Esophagus mucosa (tissue), 1 donor: ENCODE measurements at places on chromosomes 16 and 17.

DNA sequence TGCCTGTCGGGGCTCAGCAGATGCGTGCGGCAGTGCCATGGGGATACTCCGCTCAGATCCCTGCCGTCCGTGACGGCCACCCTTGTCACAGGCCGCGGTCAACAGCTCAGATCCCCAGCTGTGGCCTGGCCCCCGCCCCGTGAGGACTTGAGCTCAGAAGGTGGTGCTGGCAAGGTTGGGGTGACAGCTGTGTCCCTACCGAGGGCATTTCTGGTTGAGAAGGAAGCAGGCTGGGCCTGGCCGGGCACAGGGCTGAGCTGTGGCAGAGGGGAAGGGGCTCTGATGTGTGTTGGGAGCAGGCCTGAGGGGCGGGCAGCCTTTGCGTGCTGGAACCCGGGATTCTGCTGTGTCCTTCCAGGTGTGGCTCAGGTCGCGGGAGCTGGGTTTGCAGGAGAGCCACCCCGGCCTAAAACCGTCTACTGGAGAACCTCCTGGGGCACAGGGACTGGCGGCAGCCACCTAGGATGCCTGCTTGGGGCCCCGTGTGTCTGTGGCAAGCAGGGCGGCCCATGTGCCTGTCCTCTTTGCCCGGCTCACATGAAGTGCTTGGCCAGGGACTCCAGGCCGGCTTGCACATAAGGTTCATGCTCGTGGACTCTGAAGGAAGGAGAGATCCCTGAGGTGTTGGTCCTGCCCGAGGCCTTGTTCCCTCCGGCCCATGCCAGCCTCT is 5.1 kb downstream of the UBE2I start:
- no peak for ATAC-seq

GRCh38 chr16:70252355-70252988 is 732 bp upstream of the EXOSC6 start:
- ATAC-seq: no peak

- no peak for ATAC-seq
These were observed 201.1 kb upstream of the ASIC2 start for GRCh38 chr17:33494151-33494550.

GRCh38 chr16:78098595-78099270 is 721 bp upstream of the WWOX start:
- ATAC-seq: no peak

- ATAC-seq: peak; percentile 18
These were observed 430 bp downstream of the HAPSTR1 start for GRCh38 chr16:9091867-9092281.

- ATAC-seq: no peak
These were observed 24.3 kb downstream of the WSCD1 start for GRCh38 chr17:6094453-6094852.

DNA sequence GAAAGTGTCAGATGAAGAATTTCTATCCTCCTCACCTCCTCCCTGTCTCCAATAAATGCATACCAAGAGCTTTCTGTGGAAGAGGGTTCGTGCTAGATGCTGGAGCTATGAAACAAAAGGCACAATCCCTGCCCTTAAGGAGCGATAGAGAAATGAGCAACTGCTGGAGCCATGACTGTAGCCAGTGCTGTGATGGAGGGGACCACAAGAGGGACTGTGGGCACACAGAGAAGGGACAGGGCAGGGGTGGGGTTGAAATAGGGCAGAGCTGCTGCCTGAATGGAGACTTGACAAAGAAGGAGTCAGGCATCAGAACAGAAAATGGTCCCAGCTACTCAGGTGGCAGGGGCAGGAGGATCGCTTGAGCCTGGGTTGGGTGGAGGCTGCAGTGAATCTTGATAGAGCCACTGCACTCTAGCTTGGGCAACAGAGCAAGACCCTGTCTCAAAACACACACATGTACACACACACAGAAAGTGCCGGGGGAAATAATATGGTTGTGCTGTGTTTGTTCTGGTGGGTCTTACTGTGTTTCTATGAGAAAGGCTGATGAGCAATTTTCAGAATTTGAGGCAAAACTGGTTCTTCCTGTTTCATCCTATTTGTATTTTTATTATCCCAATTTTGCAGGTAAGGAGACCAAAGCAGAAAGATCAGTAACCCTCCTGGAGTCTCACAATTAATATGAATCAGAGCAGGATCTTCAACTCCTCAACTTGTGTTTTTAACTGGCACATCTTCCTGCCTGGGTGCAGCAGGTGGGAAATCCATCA is 16.5 kb downstream of the TMEM98 start:
- no peak for ATAC-seq

- ATAC-seq: no peak
These were observed 8.4 kb upstream of the PPP1R1B start for GRCh38 chr17:39618246-39618913.

- no peak for ATAC-seq
These were observed 38.9 kb upstream of the GFOD2 start for GRCh38 chr16:67758006-67758405.

GRCh38 chr16:81148277-81148676 is 52.1 kb upstream of the GCSH start:
- ATAC-seq: no peak

DNA sequence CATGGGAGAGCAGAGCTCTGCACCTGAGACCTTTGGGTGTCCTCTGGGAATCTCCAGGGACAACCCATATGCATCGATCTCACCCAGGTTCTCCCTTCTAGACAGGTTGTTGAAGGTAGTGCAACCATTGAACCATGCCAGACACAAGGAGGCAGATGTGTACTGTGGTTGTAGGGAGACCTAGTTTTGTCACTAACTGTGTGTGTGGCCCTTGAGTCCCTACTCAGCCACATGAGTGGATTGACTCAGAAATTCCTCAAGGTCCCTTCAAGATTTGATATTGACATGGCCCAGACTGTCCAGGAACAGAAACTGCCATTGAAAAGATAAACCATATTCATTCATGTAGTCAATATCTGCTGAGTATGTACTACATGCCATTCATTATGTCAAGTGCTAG is 396.4 kb upstream of the CCL2 start:
- no peak for ATAC-seq

DNA sequence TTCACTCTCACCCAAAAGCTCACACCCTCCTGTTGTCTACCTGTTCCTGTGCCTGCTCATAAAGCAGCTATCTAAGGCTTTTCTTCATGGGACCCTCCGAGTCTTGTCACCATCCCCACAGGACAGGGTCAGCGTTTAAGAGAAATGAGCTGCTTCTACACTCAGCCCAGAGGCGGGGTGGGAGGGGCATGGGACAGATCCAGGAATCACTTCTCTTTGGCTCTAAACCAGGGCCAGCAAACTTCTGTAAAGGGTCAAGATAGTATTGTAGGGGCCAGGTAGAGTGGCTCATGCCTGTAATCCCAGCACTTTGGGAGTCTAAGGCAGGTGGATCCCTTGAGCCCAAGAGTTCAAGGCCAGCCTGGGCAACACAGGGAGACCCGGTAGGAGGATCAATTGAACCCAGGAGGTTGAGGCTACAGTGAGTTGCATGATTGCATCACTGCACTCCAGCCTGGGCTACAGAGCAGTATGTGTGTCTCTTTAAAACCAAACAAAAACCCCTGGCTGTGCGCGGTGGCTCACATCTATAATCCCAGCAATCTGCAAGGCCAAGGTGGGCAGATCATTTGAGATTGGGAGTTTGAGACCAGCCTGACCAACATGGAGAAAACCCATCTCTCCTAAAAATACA is 23.2 kb upstream of the KLHL11 start:
- ATAC-seq: no peak

DNA sequence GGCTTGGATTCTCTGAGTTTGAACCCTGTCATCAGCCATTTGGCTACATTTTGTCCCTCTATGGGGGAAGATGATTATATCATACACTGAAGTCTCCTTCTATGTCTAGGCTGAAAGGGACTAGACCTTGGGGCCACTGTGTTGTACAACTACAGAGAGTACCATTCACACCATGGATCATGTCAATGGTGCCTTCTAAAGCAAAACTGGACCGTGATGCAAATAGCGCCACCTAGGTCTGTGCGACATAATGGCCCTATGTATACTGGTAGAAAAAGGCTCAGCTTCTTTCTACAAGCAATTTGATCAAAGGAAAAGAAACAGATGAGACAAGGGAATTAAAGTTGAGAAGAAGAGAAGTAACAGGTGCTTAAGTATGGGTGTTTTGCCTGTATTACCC is 100.7 kb downstream of the LYRM1 start:
- ATAC-seq: peak; percentile 42

- no peak for ATAC-seq
These were observed 105.8 kb upstream of the TNRC6C start for GRCh38 chr17:77852731-77853130.

DNA sequence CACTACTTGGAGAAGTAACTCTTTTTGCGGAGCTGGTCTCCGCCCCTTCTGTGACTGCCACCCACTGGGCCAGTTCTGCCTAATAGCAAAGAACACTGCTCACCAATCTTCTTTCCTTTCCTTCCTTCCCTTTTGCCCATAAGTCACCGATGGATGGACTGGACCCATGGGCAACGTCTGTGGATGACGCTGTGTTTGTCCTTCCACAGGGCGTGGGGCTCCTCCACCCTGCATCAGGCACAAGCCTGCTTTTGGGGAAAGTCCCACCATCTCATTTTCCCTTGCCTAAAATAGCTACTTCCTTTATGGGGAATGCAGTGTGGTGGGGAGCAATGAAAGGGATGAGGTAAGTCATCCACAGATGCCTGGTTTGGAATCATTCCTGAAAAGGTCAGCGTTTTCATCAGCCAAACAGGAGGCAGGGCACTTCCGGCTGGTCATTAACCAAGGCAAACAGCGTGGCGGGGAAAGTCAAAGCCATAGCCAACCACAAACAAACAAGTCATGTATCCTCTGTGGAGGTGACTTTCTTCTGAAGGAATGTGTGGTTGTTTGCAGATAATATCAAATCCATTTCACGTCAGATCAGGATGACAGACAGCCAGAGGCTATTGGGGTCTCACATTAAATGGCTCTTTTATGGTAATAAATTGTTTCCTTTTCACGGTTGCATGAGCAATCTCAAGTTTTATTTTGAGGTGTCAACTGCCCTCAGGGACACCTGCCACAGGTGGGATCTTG is 30.7 kb upstream of the MED9 start:
- peak; percentile 61 for ATAC-seq

DNA sequence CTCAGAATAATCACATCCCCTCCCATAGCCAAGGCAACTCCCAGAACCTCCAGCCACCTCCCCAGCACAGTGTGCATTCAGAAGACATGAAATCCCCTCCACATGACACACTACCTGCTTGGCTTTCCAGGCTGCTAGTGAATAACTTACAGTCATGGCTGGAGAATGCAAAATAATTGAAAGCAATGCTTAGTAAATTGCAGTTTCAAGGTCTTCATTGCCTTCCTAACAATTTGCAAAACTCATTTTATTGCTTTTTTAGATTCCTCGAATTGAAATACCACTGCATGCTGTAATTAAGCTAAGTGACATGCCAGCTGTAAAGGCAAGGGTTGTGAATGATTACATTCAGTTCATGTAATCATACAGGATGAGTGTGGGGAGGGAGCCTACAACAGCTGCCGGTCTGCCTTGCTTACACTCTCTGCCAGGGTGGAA is 29.0 kb upstream of the HOXB13 start:
- no peak for ATAC-seq

- ATAC-seq: no peak
These were observed 4.1 kb downstream of the HGS start for GRCh38 chr17:81687770-81688541.

DNA sequence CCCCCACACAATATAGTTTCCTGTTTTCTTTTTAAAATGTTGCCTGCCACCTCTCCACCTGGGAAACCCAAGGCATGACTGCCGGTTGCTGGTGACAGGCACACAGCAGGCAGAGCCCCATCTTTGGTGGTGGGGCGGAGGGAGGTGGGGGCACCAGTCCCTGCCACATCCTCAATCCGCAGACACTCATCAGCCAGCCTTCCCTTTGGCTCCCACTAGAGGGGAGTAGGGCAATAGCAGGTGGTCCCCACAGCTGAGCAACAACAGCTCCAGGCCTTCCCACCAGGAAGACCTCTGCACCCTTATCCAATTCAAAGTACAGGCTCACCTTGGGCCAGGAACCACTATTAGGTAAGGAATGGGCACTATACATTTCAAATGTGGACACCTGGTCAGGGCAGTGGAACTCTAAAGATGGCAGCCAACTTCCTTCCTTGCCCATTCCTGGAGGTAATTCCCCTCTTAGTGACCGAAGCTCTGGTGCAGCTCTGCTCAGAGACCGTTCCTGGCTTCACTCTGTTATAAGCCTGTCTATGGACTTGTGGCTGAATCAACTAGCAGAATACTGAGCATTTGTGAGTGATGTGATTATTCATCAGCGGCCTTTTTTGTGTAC is 13.9 kb downstream of the RECQL5 start:
- ATAC-seq: peak; percentile 25

GRCh38 chr17:39995438-39995837 is 14.8 kb downstream of the PSMD3 start:
- peak; percentile 76 for ATAC-seq

- no peak for ATAC-seq
These were observed 181.4 kb downstream of the COPRS start for GRCh38 chr17:31677681-31678080.

DNA sequence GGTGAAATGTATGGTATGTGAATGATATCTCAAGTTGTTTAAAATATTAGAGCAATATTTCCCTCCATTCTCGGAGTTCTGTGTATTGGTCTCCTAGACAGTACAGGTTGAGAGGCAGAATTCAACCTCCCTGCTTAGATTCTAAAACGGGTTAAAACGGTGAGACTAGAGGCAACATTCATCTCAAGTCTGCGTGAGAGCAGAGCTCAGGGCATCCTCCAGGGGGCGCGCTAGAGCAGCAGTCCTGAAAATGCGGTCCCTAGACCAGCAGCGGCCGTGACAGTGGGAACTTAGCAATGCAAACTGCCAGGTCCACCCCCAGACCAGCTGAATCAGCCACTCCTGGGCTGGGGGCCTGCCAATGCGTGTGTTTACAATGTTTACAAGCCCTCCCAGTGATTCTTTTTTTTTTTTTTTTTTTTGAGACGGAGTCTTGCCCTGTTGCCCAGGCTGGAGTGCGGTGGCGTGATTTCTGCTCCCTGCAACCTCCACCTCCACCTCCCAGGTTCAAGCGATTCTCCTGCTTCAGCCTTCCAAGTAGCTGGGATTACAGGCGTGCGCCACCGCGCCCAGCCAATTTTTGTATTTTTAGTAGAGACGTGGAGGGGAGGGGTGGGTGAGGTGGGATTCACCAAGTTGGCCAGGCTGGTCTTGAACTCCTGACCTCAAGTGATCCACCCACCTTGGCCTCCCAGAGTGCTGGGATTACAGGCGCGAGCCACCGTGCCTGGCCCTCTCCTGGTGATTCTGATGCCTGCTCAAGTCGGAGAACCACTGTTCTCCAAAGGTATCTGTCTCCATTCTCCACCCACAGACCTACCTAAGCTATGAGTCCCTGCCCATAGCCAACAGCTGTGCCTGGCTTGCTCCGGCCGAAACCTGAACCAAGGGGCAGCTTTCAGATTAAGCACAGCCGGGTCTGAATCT is 24.2 kb downstream of the KLHL36 start:
- peak; percentile 84 for ATAC-seq

- no peak for ATAC-seq
These were observed 32.4 kb downstream of the CLTC start for GRCh38 chr17:59652119-59652518.

- ATAC-seq: no peak
These were observed 14.1 kb upstream of the CIBAR2 start for GRCh38 chr16:85126394-85126704.

- ATAC-seq: no peak
These were observed 82.2 kb downstream of the MRM3 start for GRCh38 chr17:864315-864714.

GRCh38 chr16:48444574-48444973 is 59.4 kb upstream of the SIAH1 start:
- ATAC-seq: peak; percentile 78

GRCh38 chr17:50101346-50102163 is 6.4 kb downstream of the PDK2 start:
- ATAC-seq: peak; percentile 45
